ENCODE measurements at places on chromosomes 6 and 20.

- DNase-seq: no peak
Observed at GRCh38 chr6:145137425-145137824, 597.9 kb downstream of the EPM2A start.

GRCh38 chr6:113103634-113104361 is 753.3 kb upstream of the MARCKS start:
- DNase-seq: no peak

DNA sequence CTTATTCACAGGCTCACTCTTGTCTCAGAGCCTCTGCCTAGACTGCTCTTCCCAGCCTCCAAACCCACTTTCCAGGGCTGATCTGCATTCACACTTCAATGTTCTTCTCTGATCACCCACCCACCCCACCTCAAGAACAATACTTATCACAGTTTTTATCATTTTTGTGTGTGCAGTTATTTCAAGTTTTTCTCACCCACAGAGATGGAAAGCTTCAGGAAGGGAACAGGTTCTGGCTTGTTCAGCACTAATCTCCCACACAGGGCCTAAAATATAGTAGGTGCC is 160.9 kb downstream of the MRPL14 start:
- no peak for DNase-seq

DNA sequence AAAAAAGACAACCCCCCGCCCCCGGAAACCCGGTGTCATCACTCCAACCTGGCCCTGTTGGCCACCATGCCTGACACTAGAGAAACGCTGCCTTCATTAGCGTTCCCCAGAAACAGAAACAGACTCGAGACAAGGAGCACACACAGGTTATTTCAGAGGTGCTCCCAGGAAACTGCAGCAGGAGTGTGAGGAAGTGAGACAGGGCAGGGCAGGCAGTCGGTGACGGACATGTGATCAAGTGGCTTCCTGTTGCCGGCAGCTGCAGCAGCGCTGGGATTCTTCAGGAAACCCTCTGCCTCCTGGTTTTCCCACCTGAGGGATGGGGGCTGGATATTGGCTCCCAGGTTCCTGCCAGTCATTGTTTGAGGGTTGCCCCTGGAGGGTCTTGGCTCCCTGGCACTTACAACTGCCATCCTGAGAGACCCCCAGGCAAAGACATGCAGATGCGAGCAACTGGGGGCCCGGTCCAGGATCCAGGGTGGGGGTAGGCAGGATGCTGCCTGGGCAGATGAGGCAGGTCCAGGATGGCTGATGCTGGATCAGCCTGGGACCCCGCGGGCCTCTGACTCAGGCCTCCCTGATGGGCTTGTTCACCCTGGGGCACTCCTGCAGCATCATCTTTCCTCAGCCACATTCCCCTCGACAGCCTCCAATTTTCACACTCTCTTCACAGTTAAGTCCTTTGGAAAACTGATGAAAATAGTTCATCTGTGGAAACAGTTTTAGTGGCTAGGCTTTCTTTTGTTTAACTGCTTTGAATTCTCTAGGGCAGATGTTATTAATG is 150.7 kb upstream of the SYNDIG1 start:
- DNase-seq: no peak

DNA sequence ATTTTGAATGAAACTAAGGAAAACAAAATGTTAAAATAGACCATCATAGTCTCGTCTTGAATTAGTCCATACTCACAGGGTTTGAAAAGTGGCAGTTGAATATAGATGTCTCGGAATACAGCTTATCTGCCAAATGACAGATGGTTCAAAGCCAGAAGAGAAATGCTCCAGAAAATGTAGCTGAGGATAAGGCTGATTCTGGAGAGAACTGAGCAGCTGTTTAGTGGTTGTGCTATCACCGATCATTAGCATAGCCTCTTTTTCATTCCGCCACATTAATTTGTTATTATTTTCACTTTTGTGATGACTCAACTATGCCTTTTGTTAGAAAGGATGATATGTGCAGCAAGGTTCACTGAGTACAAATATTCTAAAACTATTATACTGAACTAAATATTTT is 390.2 kb upstream of the MAN1A1 start:
- no peak for DNase-seq
